DMS 273 treated with DMSO at 0.1 percent for 48 hours (cell line): ENCODE measurements at places on chromosomes 7 and 10.

DNA sequence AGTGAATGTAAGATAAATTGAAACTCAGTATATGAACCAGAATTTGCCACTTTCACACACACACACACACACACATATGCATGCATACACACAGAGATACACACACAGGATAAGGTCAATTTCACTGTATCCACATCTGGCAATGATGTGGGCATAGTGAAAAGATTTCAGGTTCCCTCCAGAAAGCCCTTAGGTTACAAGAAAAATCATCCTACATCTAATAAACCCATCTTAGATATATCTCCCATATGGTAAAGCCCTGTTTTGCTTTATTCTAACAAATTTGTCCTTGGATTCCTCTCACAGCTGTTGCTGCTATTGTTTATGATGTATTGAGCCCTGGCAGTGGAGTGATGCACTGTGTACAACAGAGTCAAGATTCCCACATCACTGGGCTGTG is 27.9 kb upstream of the DLX6 start:
- no peak for DNase-seq

- no peak for DNase-seq
Observed at GRCh38 chr10:110352930-110353243, 48.2 kb upstream of the SMNDC1 start.

- DNase-seq = no peak
Observed at GRCh38 chr10:18332048-18332447, 191.8 kb downstream of the CACNB2 start.

- no peak for DNase-seq
Observed at GRCh38 chr10:80204677-80205476, 460 bp downstream of the ANXA11 start.

DNA sequence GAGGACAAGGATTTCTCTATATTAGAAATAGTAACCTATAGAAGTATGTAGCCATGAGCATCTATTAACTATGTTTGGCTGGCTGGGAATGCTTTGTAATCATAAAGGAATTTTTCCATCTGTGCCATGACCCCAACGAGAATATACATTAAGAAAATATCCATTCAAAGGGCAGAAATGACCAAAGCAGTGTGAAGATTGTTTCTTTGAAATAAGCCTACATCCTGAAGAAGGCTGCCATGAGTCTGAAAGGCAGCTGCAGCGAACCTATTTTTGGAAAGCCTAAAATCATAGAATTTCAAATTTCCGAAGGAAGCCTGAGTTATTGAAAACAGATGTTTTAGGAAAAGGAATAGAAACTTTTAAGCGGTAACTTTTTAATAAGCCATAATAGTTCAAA is 244.2 kb upstream of the FOXK1 start:
- DNase-seq = no peak

GRCh38 chr7:123571684-123572083 is 14.1 kb upstream of the NDUFA5 start:
- DNase-seq = no peak

DNA sequence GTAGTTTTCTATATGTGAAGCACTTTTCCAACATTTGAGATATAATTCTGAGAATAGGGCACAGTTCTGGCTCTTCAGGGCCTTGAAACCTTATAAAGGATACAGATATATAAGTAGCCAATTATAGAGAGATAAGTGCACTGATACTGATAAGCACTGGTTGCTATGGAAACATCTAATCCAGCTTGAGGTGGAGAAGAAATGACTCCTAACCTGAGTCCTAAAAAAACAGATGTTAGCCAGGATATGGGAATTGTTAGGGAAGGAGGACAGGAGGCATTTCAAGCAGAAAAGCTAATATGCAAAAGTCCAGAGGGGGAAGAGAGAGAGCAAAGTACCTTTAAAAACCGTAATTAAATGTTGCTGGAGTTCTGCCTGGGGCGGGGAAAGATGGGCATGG is 30.8 kb downstream of the STRIP2 start:
- DNase-seq = no peak

GRCh38 chr7:3146571-3147226 is 103.0 kb upstream of the CARD11 start:
- DNase-seq = no peak

- DNase-seq = no peak
Observed at GRCh38 chr10:56231436-56231835, 129.6 kb downstream of the ZWINT start.

GRCh38 chr10:8616166-8616565 is 561.7 kb downstream of the GATA3 start:
- DNase-seq = no peak

DNA sequence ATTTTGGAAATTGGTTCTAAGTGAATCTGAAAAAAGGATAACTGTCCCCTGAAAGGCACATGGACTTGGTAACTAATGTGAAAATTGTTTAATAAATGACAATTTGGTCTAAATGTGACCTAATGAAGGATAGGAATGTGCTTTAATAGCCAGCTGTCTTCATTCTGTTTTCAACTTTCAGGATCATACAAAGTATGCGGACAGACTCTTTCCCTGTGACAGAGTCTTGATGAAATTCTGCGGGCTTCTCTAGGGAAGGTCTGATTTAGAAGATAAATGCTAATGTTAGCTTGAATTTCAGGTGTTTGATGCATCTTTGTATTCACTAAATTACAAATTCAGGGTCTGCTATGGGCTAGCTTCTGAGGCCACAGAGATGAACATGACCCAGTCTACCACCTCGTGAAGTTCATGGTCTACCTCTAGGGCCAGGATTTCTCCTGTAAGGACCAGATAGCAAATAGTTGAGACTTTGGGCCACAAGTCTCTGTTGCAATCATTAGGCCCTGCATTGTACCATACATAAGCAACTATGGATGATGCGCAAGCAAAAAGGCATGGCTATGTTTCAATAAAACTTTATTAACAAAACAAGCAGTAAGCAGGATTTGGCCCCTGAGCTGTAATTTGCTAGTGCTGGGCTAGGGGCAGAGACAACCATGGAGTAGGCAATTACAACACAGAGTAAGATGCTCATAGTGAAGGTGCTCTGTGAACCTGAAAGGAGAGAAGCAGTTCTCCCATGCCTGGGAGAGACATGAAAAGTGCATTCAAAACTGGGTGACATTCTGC is 368.6 kb downstream of the INHBA start:
- DNase-seq = no peak

DNA sequence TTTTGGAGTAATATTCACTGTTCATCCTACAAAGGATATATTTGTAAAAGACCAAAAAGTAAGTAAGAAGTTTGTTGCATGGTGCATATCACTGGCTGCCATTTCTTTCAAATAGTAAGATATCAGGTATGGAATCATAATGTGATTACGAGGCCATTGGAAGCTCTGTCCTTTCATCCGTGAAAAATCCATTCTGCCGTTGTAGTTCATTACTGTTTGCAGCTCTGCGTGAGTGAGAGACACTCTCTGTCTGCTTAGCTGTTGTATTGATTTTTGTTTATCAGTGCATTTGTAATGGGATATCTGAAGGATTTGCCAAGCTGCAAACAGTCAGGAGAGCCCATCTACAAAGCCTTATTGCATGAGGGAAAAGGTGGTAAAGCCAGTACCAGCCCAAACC is 44.1 kb upstream of the SLC39A12 start:
- no peak for DNase-seq

DNA sequence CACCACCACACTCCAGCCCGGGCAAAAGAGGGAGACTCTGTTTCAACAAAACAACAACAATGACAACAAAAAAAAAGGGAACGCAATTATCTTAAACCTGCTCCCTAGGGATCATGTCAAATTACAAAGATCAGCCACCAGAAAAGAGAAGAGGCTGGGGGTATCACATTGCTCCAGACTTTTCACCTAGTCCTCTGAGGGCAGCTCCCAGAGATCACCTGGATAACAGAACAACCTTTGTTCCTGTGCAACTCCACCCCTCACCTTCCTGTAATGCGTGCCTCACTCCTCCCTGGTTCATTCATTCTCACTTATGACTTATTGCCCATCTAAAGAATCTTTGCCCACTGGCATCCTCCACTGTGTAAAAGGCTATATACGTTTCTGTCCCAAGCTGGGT is 31.8 kb downstream of the SVOPL start:
- DNase-seq = no peak

GRCh38 chr10:96512524-96513304 is 1.0 kb downstream of the TLL2 start:
- no peak for DNase-seq

DNA sequence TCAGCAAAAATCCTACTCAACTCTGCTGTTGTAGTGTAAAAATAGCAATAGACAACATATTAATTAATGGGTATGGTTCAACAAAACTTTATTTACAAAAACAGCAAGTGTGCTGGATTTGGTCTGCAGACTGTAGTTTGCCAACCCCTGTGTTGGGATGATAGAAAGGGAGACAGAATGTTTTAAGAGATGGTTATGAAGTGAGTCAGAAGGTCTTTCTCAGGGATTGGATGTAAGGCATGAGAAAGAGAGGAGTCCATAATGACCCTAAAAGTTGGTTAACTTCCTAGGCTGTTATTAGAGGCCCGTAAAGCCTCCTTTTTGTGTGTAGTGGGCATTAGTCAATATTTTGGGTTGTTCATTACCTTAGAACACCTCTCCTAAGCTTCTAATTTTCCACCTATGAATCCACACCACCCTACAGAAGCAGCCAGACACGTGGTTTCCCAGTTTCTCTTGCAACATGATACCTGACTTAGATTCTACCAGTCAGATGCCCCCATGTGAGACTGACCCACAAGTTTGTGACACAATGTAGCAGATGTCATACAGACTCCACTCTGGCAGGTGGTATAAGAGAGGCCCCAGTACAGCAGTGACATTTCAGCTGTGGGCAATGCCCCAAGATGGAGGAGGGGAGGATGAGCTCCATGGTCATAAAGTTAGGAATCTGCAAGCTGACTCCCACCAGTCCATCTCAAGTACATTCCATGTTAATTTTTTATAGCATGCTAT is 1015.6 kb downstream of the KCNMA1 start:
- no peak for DNase-seq

GRCh38 chr10:129161150-129161549 is 305.9 kb upstream of the MGMT start:
- no peak for DNase-seq

GRCh38 chr7:134246347-134246746 is 70.4 kb downstream of the SLC35B4 start:
- DNase-seq = no peak

GRCh38 chr10:123559823-123560092 is 106.4 kb upstream of the GPR26 start:
- no peak for DNase-seq

DNA sequence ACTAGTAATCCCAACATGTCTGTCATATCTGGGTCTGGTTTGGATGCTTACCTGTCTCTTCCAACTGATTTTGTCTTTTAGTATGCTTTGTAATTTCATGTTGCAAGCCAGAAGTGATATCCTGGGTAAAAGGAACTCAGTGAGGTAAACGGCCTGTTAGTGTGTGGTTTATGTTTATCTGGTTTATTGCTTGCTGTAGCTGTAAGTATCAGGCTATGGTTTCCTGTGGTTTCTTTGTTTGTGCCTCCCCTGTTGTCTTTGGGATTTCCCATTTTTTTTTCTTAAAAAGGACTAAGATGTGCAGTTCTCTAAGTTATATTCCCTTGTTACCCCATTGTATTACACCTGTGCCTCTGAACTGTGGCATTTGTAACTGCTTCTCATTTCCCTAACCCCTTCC is 323.5 kb upstream of the POM121L12 start:
- DNase-seq = no peak

GRCh38 chr7:28484606-28484935 is 72.3 kb downstream of the CREB5 start:
- DNase-seq = no peak

DNA sequence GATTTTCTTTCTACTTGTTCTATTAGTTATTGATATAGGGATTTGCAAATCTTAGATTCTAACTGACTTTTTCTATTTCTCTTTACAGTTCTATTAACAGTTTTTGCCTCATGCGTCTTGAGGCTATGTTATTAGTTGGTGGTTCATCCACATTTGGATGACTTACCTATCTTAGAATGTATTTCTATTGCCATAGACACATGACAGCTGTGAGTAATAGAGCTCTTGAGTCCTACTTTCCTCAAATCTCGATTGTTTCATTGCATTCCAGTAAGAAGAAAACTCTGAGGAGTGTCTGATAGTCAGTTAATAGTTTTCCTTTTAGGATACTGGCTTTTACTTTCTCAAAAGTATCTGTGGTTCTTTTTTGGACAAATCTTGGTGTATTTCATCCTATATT is 241.4 kb upstream of the ZNF32 start:
- no peak for DNase-seq

DNA sequence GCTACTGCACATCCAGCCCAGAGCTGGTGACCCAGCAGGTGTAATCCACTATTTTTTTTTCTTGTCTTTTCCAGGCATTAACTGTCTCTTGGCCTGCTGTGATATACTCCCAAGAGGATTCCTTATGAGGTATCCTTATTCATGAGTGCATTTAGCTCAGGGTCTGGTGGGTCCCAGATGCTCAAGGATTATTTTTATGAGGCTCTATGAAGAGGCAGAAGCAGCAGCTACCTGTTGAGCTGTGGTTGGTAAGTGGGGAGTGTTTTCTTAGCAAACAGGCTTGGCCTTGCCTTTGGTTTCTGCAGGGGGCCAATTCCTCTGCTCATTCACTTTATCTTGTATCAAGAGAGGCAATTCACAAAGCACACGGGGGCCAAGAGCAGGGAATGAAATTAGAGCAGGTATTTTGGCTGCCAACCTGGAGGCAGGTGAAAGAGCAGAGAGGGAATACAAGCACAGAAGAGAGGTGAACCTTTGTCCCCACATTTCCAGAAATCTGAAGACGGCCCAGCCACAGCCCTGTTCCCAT is 221.6 kb downstream of the TMEM178B start:
- no peak for DNase-seq

DNA sequence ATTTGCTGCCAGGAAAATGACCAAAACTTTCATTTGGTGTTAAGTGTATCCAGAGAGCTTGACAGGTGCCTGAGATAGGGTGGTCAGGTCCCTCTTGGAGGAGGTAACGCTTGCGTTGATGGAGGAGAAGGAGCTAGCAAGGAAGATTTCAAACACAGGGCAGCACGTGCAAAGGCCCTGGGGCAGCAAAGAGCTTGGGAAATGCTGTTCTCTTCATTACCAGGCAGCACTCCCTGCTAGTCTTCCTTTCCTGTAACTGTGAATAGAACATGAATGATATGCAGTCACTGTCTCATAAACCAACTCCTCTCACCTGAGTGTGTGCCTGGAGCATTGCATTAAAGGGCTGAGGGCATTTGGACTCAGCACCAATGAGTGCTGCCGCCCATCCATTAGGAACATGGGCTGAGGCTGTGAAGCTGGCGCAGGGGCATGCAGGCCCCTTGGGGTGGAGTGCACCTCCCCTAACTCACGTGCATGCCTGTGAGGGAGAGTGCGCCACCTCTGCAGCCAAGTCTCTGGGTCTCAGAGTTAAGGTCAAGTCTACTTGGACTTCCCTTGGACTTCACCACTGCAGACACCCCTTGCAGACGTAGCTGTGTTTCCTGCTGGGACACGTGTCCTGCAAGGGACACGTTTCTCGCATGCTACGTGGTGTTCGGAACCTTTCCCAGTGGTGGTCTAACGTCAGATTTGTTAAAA is 136.8 kb downstream of the PAXIP1 start:
- DNase-seq = no peak

DNA sequence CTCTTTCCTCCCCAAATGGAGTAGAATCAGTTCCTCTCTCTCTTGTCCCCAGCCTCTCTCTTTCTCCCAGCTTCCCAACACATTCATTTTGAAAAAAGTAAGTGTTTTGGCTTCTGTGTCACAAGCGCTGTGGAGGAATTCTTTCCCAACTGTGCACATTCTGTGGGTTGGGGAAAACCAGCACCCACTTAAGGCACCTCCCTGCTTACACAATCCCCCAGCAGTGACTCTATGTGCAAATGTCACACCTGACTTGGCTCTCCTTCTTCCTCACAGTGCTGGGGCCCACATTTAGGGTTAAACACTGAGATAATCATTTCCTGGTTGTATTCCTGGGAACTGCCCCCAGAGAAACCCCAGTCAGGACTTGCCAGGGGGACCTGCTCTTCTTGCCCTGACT is 358.1 kb upstream of the ZNF32 start:
- DNase-seq = no peak
